ENCODE measurements at places on chromosomes 5 and 9.

GRCh38 chr5:128644863-128645262 is 106.8 kb upstream of the FBN2 start:
- no peaks in the 10 kb centered on the region for H3K36me3 ChIP-seq
- no peak overlapping the region for H3K27ac ChIP-seq
- no peak overlapping the region for H3K4me3 ChIP-seq
- H3K27me3 ChIP-seq = no peaks in the 10 kb centered on the region
- no peaks in the 10 kb centered on the region for H3K4me1 ChIP-seq
- DNase-seq = no peak

- H3K4me3 ChIP-seq = no peak overlapping the region
- H3K36me3 ChIP-seq = no peaks in the 10 kb centered on the region
- no peak overlapping the region for H3K27ac ChIP-seq
- no peak for DNase-seq
Measured at GRCh38 chr9:103574056-103574455, 520.1 kb upstream of the SMC2 start.

DNA sequence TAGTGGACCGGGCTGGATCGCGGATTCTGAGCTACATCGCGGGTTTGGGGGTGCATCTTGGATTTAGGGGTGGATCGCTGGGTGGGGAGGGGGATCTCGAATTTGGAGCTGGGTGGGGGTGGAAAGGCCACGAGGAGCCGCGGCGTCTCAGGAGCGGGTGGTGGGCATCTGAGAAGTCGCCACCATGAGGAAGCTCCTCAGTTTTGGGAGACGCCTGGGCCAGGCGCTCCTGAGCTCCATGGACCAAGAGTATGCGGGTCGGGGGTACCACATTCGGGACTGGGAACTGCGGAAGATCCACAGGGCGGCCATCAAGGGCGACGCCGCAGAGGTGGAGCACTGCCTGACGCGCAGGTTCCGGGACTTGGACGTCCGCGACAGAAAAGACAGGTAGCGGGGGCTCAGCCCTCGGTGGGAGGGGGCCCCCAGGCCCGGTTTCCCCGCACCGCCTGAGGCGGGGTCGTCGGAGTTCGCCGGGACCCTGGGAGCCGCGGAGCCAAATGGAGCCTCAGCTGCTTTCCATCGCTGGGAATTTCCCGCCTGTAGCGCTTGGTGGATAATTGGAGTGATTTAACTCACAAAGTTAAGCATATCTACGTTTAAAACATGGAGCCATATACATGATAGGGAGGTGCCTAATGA is 376 bp downstream of the ANKRD18B start:
- H3K36me3 ChIP-seq = no peaks in the 10 kb centered on the region
- peaks cover 18% of the 10 kb centered on the region for H3K4me1 ChIP-seq
- DNase-seq = peak; percentile 41
- no peak overlapping the region for H3K27ac ChIP-seq
- peaks cover 14% of the 10 kb centered on the region for H3K27me3 ChIP-seq

- H3K27ac ChIP-seq = no peak overlapping the region
- no peak for DNase-seq
Measured at GRCh38 chr5:109868737-109869136, 179.0 kb downstream of the MAN2A1 start.

DNA sequence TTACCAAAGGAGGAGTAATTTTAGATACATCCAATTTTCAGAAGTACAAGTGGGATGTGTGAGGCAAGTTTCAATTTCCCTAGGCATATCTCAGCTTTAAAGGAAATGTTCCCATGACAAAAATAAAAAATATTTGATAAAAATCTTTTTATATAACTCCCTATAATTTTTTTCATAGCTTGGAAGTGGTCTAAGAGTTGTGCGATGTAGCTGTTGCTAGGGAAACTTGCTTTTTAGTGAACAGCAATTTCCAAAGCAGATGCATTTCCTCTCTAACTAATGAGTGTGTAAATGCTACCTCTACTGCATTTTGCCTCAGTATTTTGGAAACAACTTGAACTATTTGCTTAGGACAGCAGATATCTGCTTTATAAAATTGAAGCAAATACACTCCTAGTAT is 39.6 kb downstream of the MACIR start:
- no peak overlapping the region for H3K4me3 ChIP-seq
- no peak for DNase-seq
- no peaks in the 10 kb centered on the region for H3K27me3 ChIP-seq
- no peak overlapping the region for H3K27ac ChIP-seq

DNA sequence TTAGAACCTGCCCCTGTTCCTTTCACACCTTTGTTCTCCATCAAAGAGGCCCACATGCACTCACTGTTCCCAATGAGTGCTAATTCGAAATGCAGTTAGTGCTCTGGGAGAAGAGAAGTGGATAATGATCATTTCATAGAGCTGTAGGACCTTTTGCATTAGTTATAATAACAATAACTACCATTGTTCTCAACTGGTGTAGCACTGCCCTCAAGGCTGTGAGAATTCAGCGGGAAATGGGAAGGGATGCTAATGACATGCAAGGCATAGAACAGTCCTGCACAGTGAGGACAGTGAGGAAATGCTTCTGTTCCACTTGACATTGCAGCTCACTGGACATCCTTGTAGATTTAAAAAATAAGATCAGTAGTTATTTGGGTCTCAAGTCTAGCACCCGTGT is 187.4 kb downstream of the FBXL7 start:
- H3K27me3 ChIP-seq = no peaks in the 10 kb centered on the region
- no peak overlapping the region for H3K4me3 ChIP-seq
- no peaks in the 10 kb centered on the region for H3K4me1 ChIP-seq
- DNase-seq = no peak
- no peak overlapping the region for H3K27ac ChIP-seq

GRCh38 chr5:67986761-67987160 is 228.8 kb upstream of the PIK3R1 start:
- no peak overlapping the region for H3K27ac ChIP-seq
- no peaks in the 10 kb centered on the region for H3K27me3 ChIP-seq
- no peaks in the 10 kb centered on the region for H3K36me3 ChIP-seq
- no peak for DNase-seq

GRCh38 chr9:82680179-82680935 is 382.6 kb downstream of the RASEF start:
- no peaks in the 10 kb centered on the region for H3K4me1 ChIP-seq
- no peaks in the 10 kb centered on the region for H3K36me3 ChIP-seq
- H3K27me3 ChIP-seq = no peaks in the 10 kb centered on the region
- no peak overlapping the region for H3K4me3 ChIP-seq
- no peak for DNase-seq
- H3K27ac ChIP-seq = no peak overlapping the region

GRCh38 chr5:135714126-135714894 is 120.2 kb upstream of the SLC25A48 start:
- no peak overlapping the region for H3K27ac ChIP-seq
- no peak overlapping the region for H3K4me3 ChIP-seq
- H3K4me1 ChIP-seq = no peaks in the 10 kb centered on the region
- no peaks in the 10 kb centered on the region for H3K36me3 ChIP-seq
- no peak for DNase-seq

DNA sequence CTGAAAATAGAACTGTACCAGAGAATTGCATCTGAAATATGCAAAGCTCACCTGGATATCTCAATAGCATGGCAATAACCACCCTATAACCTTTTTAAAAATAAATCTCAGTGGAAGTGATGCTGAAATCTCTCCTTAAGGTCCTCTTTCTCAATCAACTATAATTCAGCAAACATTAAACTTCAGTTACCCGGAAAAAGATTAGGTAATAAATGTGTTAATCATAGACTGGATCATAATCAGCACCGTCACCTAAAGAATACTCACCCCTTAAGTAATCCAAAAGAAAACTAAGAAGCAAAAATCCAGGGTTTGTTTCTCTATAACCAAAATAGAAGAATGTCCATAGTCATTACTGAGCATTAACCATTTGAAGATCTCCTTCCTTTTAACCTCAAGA is 44.3 kb upstream of the DENND4C start:
- H3K27me3 ChIP-seq = no peaks in the 10 kb centered on the region
- no peak overlapping the region for H3K4me3 ChIP-seq
- no peak for DNase-seq
- no peaks in the 10 kb centered on the region for H3K36me3 ChIP-seq
- H3K27ac ChIP-seq = no peak overlapping the region

DNA sequence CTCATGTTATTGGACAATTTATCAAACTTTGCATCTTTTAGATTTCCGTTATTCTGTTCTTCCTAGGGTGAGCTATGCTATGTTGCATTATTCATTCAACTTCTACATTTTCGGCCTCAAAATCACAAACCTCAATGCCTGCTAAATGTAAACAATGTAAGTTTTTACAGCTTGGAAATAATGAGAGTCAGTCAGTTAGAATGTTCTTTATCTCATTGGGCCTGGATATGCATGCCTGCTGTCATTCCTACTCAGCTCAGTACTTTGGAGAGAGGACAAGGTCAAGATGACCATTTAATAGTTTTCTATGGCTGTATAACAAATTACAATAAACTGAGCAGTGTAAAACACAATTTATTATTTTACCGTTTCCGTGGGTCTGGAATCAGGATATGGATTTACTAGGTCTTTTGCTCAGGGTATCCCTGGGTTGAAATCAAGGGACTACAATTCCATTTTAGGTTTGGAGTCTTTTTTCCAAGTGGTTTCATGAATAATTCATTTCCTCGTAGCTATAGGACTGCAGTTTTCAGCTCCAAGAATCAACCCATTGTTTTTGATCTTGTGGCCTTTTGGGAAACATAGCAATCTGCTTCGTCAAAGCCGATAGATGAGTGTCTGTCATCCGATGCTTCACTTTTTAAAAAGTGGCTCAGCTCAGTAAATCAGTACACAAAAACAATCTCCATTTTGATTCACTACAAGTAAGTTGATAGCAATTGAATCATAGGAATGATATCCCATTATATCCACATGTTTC is 1143.2 kb upstream of the CDH6 start:
- H3K4me3 ChIP-seq = no peak overlapping the region
- DNase-seq = no peak
- H3K4me1 ChIP-seq = no peaks in the 10 kb centered on the region
- H3K27me3 ChIP-seq = no peaks in the 10 kb centered on the region
- H3K36me3 ChIP-seq = no peaks in the 10 kb centered on the region

- no peaks in the 10 kb centered on the region for H3K36me3 ChIP-seq
- H3K4me1 ChIP-seq = no peaks in the 10 kb centered on the region
- no peak overlapping the region for H3K4me3 ChIP-seq
Measured at GRCh38 chr9:80691229-80691628, 998.1 kb downstream of the TLE1 start.

GRCh38 chr5:122844910-122845228 is 544 bp upstream of the SNX24 start:
- peak overlapping the region; percentile 80 for H3K4me3 ChIP-seq
- no peaks in the 10 kb centered on the region for H3K36me3 ChIP-seq
- no peaks in the 10 kb centered on the region for H3K27me3 ChIP-seq
- H3K27ac ChIP-seq = peak overlapping the region; percentile 88

DNA sequence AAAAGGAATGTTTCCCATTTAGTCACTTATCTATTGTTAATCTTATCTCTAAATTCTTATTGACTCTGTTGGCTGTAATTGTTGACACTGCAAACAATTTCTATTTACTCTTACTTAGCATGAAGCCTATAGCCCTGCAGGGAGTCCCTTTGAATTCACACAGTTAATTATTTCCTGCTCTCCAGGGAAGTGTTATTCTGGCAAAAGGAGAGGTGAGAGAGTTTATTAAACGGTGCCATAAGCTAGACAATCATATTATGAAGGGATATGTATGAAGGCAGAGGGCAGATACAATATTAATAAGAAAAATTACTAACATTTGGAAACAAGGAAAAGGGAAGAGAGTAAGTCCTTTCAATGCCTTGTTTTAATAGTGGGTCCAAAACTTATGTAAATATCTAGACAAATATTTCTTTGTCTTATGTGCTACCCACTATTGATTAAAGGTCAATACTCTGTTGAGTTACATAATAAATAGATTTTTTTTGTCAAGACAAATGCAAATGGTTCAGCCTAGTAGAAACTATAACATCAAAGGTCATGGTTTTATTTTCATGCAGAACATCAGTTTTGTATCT is 107.1 kb downstream of the CDH18 start:
- no peaks in the 10 kb centered on the region for H3K27me3 ChIP-seq
- no peak overlapping the region for H3K4me3 ChIP-seq
- H3K36me3 ChIP-seq = no peaks in the 10 kb centered on the region

- DNase-seq = no peak
- H3K27ac ChIP-seq = peak overlapping the region; percentile 66
- H3K4me1 ChIP-seq = peaks cover 98% of the 10 kb centered on the region
- peaks cover 4% of the 10 kb centered on the region for H3K36me3 ChIP-seq
Measured at GRCh38 chr5:148831590-148832565, 5.5 kb downstream of the ADRB2 start.

DNA sequence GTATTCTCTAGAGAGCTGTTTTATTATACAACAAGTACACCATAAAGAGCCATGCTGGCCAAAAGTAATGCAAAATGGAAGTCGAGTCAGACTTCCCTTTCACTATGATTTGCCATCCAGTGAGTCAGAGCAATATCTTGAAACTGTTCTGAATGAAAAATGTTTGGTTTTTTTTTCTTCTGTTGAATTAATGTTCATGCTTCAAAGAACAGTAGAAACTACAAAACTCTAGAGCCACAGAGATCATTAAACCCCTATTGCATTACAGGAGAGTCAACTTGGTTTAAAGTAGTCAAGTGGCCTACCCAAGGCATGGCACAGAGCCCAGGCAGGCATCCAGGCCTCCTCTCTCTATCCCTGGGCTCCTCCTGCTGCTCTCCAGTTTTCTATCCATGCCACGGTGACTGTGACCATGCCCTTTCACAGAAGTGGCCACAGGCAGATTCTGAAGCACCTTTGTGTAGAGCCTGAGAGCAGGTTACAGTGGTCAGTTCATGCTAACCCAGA is 358.9 kb downstream of the DEPDC1B start:
- no peak for DNase-seq
- H3K4me1 ChIP-seq = no peaks in the 10 kb centered on the region
- H3K36me3 ChIP-seq = no peaks in the 10 kb centered on the region

- peaks cover 3% of the 10 kb centered on the region for H3K4me1 ChIP-seq
- peak overlapping the region; percentile 76 for H3K27ac ChIP-seq
- no peak for DNase-seq
- H3K4me3 ChIP-seq = no peak overlapping the region
- peaks cover 19% of the 10 kb centered on the region for H3K36me3 ChIP-seq
- no peaks in the 10 kb centered on the region for H3K27me3 ChIP-seq
Measured at GRCh38 chr5:141560725-141561483, 57.9 kb downstream of the DIAPH1 start.

DNA sequence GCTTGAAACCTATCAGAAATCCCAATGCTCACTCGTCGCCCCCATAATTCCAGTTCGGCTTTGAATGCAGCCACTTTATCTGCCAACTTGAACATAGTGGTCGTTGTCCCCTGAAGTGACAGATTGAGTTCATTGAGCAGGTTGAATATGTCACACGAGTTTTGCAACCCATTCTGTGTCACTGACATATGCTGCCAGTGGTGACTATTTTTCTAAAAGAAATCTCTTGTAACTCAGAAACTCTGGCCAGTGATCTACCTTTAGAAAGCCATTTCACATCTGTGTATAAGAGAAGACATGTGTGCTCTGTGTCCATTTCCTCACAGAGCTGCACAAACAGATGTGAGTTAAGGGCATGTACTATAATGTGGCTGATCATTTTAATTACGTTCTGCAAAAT is 47.0 kb upstream of the LARP1 start:
- no peaks in the 10 kb centered on the region for H3K27me3 ChIP-seq
- no peaks in the 10 kb centered on the region for H3K36me3 ChIP-seq
- H3K4me3 ChIP-seq = no peak overlapping the region
- no peak overlapping the region for H3K27ac ChIP-seq

- H3K36me3 ChIP-seq = no peaks in the 10 kb centered on the region
- H3K4me1 ChIP-seq = peaks cover 8% of the 10 kb centered on the region
- H3K27ac ChIP-seq = no peak overlapping the region
- H3K4me3 ChIP-seq = no peak overlapping the region
Measured at GRCh38 chr5:65061250-65061973, 292.7 kb downstream of the CWC27 start.

GRCh38 chr9:122350577-122351355 is 20.1 kb upstream of the PTGS1 start:
- no peak overlapping the region for H3K27ac ChIP-seq
- no peaks in the 10 kb centered on the region for H3K36me3 ChIP-seq
- no peak overlapping the region for H3K4me3 ChIP-seq
- peak; percentile 95 for DNase-seq
